ENCODE measurements at places on chromosomes 2 and 18. TPM values are rescaled to one million over a fixed set of nuclear protein-coding genes. Genes with fewer than 3 reads are reported as not detected.

- no peaks in the 10 kb centered on the region for H3K36me3 ChIP-seq
- no peaks in the 10 kb centered on the region for H3K4me1 ChIP-seq
- H3K4me3 ChIP-seq: no peak overlapping the region
- H3K27ac ChIP-seq: no peak overlapping the region
- no peaks in the 10 kb centered on the region for H3K27me3 ChIP-seq
Measured at GRCh38 chr2:49309461-49309860, 155.1 kb upstream of the FSHR start.

Gene IL36G
- not detected for total RNA-seq

GRCh38 chr18:36809590-36810381, 19.0 kb downstream of the TPGS2 start:
- no peak overlapping the region for H3K4me3 ChIP-seq
- H3K27ac ChIP-seq: no peak overlapping the region
- H3K27me3 ChIP-seq: no peaks in the 10 kb centered on the region
- peaks cover 3% of the 10 kb centered on the region for H3K4me1 ChIP-seq
- DNase-seq: peak; percentile 50

DNA sequence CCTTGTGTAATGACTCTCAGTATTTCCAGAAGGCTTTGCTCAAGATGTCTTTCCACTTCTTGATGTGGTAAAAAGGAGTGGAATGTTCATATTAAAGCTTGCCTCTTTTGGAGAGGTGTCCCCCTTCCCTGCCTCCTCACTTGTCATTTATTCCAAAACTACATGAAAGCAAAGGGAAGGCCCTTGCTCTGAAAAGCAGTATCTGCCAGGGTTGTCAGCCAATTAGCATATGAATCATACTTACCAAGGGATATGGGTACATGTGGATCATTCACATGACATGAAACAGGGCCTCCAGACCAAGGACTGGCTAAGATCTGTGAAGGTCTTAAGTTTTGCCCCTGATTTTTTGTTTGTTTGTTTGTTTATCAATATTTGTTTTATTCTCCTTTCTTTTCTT, 31.3 kb downstream of the ANXA4 start:
- H3K4me1 ChIP-seq: peaks cover 60% of the 10 kb centered on the region
- no peaks in the 10 kb centered on the region for H3K27me3 ChIP-seq
- no peak for DNase-seq

Gene LRRC30
- not detected for total RNA-seq

DNA sequence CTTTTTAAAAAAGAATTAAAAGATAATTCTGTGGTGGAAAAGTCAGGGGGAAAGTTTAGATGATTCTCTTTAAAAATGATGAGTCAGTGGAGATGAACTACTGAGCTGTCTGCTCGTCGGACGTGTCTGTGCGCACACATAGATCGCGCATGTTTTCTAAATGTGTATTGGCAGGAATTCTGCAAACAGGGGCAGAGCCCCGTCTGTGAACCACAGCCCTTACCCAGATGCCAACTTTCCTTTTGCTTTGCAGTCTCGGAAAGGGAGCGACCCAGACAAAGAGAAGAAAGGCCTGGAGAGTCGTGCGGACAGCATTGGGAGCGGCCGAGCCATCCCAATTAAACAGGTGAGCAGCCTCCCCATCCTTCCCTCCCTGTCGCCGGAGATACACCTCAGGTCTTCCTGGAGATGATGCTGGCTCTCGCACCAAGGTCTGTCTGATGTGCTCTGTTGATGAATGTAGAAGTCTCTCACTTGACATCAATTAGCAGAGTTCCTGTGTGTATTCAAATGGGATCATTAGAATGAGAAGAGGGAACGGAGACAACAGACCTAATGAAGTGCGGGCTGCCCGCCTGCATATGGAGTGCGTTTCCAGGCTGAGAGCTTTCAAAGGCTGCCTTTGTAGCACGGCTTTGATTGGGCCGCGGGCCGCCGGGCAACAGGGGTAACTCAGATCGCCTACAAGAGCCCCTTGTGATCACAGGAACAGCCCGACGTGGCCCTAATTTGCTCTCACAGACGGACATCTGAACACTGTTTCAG, 313.3 kb downstream of the AGAP1 start:
- H3K36me3 ChIP-seq: no peaks in the 10 kb centered on the region
- H3K4me3 ChIP-seq: no peak overlapping the region
- no peaks in the 10 kb centered on the region for H3K4me1 ChIP-seq
- no peaks in the 10 kb centered on the region for H3K27me3 ChIP-seq
- no peak overlapping the region for H3K27ac ChIP-seq

Gene ZNF532
- 0.91 TPM for total RNA-seq

Gene GALNT14
- not detected for total RNA-seq

Gene SERPINB3
- not detected for total RNA-seq

GRCh38 chr2:135409436-135409835, 121.6 kb downstream of the ZRANB3 start:
- no peaks in the 10 kb centered on the region for H3K27me3 ChIP-seq
- H3K27ac ChIP-seq: no peak overlapping the region
- no peak overlapping the region for H3K4me3 ChIP-seq

- no peaks in the 10 kb centered on the region for H3K27me3 ChIP-seq
- DNase-seq: no peak
- no peak overlapping the region for H3K27ac ChIP-seq
- H3K4me1 ChIP-seq: no peaks in the 10 kb centered on the region
- H3K4me3 ChIP-seq: no peak overlapping the region
Measured at GRCh38 chr2:157127249-157128012, 130.1 kb upstream of the GALNT5 start.

Gene RBBP8
- total RNA-seq: 74.8 TPM

DNA sequence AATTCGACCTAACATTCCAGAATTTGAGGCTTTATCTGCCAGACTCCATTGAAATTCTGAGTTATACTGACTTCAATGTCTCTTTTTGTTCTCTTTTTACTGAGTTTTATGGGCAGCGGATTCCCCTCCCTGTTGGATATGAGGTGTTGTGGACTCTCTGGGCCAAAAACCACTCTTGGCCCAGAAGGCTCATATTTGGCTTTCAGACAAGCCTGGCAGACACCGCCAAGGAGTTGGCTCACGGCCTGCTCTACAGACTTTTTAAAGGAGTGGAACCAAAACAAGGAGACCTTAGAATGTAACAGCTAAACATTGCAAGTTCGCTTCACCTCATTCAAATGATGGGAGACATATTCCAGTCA, 206.4 kb upstream of the NCKAP5 start:
- no peak for DNase-seq
- H3K27me3 ChIP-seq: no peaks in the 10 kb centered on the region
- no peaks in the 10 kb centered on the region for H3K36me3 ChIP-seq
- H3K4me1 ChIP-seq: no peaks in the 10 kb centered on the region
- no peak overlapping the region for H3K4me3 ChIP-seq

DNA sequence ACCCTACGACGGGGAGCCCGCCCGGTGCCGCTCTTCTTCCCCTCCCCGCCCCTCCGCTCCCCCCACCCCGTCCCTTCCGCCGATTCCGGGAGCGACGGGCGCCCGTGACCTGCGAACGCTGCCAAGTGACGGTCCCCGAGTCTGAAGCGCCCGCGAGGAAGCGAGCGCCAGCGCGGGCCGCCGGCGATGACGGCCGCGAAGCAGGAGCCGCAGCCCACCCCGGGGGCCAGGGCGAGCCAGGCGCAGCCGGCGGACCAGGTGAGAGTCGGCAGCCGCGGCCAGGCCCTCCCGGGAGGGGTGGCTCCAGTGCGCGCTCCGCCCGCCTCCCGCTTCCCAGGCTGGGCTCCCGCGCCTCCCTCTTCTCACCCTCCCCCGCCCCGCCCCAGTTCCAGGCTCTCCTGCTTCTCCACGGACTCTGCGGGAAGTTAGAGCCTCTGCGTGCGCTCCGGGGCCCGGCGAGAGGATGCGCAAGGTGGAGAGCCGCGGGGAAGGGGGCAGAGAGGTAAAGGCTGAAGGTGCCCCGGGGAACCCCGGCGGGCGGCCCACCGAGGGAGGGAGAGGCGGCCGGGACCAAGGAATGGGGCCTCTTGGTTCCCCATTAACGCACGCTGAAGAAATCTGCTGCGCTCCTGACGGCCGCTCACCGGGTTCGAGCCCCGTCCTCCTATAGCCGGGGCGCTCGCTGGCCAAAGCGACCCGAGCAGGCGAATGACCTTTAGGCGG, 719.5 kb downstream of the DPP10 start:
- peaks cover 4% of the 10 kb centered on the region for H3K4me1 ChIP-seq
- DNase-seq: no peak
- no peak overlapping the region for H3K4me3 ChIP-seq
- peaks cover 6% of the 10 kb centered on the region for H3K36me3 ChIP-seq
- no peak overlapping the region for H3K27ac ChIP-seq

Gene FAP
- total RNA-seq: not detected

GRCh38 chr2:109727929-109728447, 66.1 kb upstream of the RGPD5 start:
- no peaks in the 10 kb centered on the region for H3K36me3 ChIP-seq
- H3K27ac ChIP-seq: no peak overlapping the region
- DNase-seq: no peak

DNA sequence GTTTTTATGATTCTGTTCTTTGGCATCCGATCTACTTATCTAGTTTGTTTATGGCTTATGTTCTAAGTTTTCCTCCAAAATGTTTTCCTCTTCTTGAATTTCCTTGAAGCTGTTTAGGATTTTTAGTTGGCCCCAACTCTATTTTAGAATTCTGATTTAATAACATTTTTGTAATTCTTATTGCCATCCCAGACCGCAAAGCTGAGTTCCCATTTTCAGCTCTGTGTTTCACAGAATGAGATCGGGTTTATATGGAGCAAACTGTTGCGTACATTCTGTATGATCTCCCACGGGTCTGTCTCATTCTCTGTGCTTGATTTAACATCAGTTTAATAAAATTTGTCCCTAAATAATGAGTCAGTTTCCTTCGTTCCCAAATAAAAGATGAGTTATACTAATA, 59.3 kb downstream of the DPP4 start:
- peak overlapping the region; percentile 50 for H3K4me3 ChIP-seq
- H3K27ac ChIP-seq: peak overlapping the region; percentile 72
- DNase-seq: no peak
- peaks cover 74% of the 10 kb centered on the region for H3K4me1 ChIP-seq
- H3K36me3 ChIP-seq: peaks cover 93% of the 10 kb centered on the region
- no peaks in the 10 kb centered on the region for H3K27me3 ChIP-seq

DNA sequence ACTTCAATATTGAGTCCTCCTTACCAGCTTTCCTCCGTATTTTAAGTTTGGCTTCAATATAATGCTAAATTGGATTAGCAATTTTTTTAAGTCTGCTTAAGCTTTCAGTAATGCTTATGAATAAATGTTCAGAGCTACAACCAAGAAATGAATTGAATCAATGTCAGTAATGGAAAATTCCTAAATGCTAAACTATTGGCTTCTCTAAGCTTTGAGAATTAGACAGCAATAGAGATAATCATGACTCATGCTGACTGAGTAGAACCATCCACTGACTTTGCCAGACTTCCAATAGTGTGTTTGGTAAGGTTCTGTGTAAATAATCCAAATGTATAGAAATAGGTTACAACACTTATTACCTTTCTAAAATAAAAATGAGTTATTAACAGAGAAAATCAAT, 8.9 kb upstream of the PDE1A start:
- H3K36me3 ChIP-seq: no peaks in the 10 kb centered on the region
- H3K4me1 ChIP-seq: no peaks in the 10 kb centered on the region
- H3K27ac ChIP-seq: no peak overlapping the region
- H3K27me3 ChIP-seq: no peaks in the 10 kb centered on the region

Gene KIF5C
- total RNA-seq: 6.5 TPM

GRCh38 chr2:31259075-31259474, 25.1 kb downstream of the EHD3 start:
- no peaks in the 10 kb centered on the region for H3K36me3 ChIP-seq
- no peak for DNase-seq
- H3K27me3 ChIP-seq: no peaks in the 10 kb centered on the region

- no peaks in the 10 kb centered on the region for H3K27me3 ChIP-seq
- H3K36me3 ChIP-seq: peaks cover 86% of the 10 kb centered on the region
- H3K4me3 ChIP-seq: peak within 1 kb of the TSS; percentile 95
Measured at GRCh38 chr2:162073888-162074631, at the start of gene DPP4. DPP4 (minus strand) TSS chr2:162074215; CDS start chr2:162073981, 234 bp downstream.

Gene SERPINB2
- total RNA-seq: not detected

- no peak overlapping the region for H3K4me3 ChIP-seq
- H3K27me3 ChIP-seq: peaks cover 2% of the 10 kb centered on the region
- DNase-seq: no peak
- H3K27ac ChIP-seq: no peak overlapping the region
Measured at GRCh38 chr18:25279133-25279532, 72.8 kb downstream of the ZNF521 start.

- H3K27ac ChIP-seq: no peak overlapping the region
- no peak for DNase-seq
- H3K27me3 ChIP-seq: no peaks in the 10 kb centered on the region
- H3K4me1 ChIP-seq: peaks cover 21% of the 10 kb centered on the region
Measured at GRCh38 chr2:3513026-3513810, 6.1 kb downstream of the ADI1 start.

Gene SELENOI
- 37.6 TPM for total RNA-seq

Gene IKZF2
- 29.7 TPM for total RNA-seq

Gene PLEKHH2
- total RNA-seq: 0.32 TPM

DNA sequence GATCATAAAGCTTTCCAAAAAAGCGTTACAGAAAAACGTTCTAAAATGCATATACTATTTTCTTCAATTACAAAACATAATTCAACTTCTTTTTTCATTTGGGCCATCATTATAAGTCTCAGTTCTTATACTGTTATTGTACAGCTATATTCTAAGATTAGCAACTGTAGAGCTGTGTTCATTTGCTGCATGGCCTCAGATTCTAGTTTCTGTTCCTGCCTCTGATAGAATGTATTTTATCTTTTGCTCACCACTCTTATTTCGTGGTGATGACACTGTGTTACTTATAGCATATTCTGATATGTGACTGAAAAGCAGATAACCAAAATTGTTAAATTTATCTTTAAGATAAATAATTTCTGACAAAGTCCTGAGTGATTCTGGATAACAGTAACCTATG, 67.2 kb downstream of the PTRHD1 start:
- no peak for DNase-seq
- peaks cover 2% of the 10 kb centered on the region for H3K36me3 ChIP-seq
- H3K27ac ChIP-seq: no peak overlapping the region
- no peak overlapping the region for H3K4me3 ChIP-seq
- no peaks in the 10 kb centered on the region for H3K4me1 ChIP-seq

DNA sequence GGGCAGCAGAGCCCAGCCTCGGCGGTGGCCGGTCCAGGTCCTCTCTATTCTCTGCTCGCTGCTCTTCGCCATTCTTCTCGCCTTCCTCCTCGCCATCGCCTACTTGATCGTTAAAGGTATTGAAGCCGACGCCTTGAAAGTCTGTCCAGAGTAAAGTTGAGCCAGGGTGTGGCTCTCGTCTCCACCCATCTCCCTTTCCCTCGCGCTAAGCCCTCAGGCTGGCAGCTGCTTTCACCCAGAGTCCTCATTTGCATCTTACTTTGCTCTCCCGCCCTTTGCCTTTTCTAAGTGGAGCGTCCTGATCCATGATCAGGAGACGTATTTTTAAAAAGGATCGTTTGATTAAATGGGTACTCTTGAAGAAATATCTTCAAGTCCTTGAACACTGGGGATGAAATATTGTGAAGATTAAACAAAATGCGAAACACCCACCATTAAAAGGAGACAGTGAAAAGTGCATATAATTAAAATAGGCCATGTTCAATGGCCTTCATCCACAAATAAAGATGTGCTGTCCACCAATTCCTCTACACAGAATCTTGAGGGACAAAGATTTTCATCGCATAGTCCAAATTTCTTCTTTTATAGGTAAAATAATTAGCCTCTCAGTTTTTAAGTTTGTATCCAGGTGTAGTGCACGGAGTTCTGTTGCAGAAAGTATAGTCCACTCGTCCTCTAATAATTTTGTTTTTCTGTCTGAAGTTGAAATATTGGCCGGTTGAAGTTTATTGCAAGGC, 657 bp downstream of the ARL6IP6 start:
- peak; percentile 63 for DNase-seq
- peak overlapping the region; percentile 97 for H3K27ac ChIP-seq

Measured in activated CD8-positive, alpha-beta T cell treated with anti-CD3 and anti-CD28 coated beads, Interleukin-2, amount 10 ng/mL, durations not matched to agents 7 days and 5 days (primary cell).